ENCODE measurements at places on chromosomes 12 and 14.

GRCh38 chr14:51269634-51270033, 29.6 kb downstream of the TMX1 start:
- no peak for DNase-seq

DNA sequence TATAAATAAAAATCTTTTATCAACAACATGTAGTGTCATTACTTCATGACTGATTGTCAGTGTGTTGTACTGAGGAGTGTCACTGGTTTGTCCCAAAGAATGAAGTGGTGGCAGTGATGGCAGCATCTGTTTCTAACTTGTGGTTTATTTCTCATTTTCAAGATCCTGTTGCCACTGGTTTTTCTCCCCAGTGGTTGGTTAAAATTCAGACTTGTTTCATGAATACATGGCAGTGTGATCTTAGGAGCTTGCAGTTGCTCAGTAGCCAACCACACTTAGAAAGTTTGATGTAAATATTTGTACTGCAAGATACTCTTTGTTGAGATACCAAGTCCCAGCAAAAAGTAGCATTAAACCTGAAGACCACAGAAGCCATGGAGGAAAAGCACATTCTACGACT, 69.8 kb downstream of the PLEKHA5 start:
- no peak for DNase-seq

DNA sequence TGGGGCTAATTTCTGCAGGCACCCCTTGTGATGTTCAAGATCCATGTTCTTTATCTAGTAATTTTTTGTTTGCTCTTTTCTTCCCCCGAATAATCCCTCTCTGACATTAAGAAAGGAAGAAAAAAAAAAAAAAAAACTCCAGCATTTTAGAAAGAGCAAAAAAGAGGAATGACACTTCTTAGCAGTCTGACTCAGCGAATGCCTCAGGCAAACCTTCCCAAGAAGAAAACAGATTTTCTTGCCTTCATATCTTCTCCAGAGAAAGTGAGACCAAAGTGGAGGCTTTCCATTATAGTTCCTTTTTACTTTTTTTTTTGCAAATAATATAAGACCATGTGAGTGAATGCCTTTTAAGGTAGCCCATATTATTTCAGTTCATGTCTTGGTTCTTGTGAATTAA, 479.0 kb upstream of the SYT1 start:
- DNase-seq, result no peak

DNA sequence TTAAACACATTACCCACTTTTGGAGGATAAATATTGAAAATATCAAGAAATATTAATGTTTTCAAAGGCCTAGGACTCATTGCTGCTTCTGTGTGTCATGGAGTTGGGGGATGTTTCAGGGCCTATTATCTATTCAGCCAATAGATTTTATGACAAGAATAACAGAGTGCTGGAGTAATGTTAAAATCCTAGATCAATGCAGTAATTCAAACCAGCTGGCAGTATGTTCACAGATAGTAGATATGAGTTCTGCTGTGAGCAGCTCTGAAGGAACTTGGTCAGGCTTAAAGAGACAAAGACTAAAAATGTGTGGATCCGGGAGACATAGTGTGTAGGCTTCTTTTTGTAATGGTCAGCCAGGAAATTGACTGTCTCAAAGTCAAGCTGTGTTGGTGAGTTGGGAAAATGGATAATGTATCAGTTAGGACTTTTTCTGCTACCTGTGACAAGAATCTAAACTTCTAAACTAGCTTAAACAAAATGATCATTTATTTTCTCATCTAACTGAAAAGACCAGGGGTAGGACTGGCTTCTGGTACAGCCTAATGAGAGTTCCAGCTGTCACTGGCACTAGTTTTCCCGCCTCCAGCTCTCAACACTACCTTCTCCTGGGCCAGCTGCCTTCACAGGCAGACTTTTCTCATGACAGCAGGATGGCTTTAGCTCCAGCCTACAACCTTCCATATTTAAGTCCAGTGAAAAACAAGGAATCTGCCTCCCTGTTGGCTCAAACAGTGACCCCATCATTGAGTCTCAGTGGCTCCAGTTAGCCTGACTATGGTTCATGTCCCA, 16.3 kb upstream of the POLR3B start:
- no peak for DNase-seq

DNA sequence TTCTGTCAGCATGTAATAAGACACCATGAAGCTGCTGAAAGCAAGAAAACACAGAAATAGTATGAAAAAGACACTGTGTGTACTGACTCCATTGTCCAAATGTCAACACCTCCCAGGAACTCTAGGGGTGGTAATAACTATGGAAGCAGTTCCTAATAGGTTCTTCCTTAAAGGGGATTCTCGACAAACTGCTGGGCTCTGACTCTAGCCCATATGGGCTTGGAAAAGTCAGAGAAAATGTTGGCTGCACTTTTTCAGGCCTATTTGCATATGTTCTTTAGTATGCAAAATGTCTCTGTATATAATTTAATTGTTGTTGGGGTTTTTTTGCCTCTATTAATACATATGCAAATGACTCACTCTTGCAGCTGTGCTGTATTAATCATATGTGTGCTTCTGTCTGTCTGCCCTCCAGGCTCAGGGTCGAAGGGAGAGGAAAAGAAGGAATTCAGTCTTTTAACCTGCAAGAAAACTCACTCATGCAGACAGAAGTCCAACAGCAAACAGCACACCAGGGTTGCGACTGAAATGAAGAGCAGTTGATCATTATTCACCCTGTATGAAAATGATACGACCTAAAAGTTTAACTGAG, 317.6 kb downstream of the SOX5 start:
- DNase-seq, result peak; percentile 59

GRCh38 chr14:51666826-51667225, 15.1 kb downstream of the FRMD6 start:
- no peak for DNase-seq

DNA sequence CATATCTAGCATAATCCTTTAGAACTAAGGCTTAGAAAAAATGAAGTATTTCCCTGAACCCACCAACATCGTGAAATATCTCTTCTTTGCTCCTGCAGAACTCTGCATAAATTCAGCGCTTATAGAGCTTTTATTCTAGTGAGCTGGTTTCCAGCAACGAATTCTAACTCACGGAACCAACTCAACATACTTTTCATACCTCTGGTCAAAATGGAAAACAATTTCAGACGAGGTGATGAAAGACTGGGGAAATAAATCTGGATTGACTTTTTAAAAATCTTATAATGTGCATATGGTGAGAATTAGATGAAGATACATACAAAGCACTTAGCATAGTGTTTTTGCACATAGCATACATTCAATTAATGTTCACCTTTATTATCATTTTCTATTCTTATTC, 62.6 kb upstream of the BBS10 start:
- no peak for DNase-seq

DNA sequence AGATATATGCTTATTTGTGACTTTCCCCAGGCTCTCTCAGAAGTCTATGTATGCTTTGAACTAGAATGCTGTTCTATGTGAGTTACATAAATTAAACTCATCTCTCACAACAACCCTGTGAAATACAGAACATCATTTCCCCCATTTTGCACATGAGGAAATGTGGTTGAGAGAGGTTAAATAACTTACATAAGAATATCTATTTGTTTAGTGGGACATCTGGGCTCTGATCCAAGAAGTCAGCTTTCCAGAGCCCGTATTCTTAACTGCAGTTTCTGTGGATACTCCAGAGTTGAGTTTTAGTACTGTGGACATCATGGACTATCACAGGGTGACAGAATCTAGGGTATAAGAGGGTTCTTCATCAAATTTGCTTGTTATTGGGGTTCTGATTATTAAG, 242.5 kb upstream of the ARHGAP5 start:
- DNase-seq, result no peak

DNA sequence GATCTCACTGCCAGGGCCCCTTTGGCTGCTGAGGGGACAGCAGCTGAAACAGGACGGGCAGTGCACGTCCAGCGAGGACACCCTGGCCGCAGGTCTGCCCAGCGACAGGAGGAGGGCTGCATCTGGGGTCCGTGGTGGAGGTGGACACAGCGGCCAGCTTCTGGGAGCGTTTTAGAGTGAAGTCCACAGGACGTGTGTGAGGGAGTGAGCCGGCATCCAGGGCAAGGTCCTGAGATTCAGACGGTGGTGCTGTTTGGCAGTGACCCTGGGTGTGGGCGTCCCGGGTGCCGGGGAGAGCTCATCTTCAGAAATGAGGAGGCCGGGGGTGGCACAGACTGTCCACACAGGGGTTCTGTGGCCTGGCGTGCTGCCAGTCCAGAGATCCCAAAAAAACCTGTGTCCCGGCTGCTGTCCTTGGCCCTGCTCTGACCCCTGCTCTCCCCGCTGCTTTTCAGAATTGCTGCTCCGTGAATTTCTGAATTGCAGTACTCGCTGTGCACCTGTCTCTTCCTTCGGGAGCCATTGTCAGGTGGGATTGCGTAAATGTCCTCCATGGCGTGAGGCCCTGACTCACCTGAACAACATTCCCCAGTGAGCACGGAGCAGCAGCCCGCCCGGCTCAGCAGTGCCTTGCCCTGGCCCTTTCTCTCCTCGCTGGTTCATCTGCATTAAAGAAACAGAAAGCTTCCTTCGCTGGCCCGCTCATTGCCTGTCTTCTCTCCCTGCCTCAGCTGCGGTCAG, 183.5 kb upstream of the C14orf180 start:
- DNase-seq, result no peak

- DNase-seq, result no peak
Observed at GRCh38 chr14:55120571-55121495, 8.2 kb upstream of the LGALS3 start.

DNA sequence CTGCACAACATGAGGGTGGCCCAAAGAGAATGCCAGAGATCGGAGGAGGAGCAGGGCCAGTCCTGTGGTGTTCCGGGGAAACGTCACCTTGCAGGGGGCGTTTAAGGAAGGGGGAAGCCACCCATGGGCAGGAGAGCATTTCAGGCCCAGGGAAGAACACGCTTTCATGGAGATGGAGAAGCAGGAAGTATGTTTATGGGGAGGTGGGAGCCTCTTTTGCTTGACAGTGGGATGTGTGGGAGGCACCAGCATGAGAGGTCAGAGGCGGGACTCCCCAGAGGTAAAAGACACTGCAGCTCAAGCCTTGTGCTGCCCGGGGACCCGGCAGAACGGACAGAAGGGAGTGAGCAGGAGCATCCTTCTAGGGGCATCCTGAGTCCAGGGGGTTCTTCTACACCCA, 1.3 kb upstream of the LRTM2 start:
- DNase-seq, result no peak

DNA sequence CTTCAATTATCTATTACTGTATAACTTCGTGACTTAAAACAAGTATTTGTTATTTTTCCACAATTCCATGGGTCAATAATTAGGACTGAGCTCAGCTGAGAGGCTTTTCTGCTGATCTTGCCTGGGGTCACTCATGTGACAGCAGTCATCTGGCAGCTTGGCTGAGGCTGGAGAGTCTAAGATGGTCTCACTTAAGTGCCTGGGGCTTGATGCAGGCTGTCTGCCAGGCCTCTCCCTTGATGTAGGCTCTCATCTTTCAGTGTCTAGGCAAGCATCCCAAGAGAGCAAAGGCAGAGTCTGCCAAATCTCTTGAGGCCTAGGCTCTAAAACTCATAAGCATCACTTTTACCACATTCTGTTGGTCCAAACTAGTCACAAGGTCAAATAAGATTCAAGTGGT, 93.2 kb downstream of the NKX2-1 start:
- DNase-seq, result no peak

DNA sequence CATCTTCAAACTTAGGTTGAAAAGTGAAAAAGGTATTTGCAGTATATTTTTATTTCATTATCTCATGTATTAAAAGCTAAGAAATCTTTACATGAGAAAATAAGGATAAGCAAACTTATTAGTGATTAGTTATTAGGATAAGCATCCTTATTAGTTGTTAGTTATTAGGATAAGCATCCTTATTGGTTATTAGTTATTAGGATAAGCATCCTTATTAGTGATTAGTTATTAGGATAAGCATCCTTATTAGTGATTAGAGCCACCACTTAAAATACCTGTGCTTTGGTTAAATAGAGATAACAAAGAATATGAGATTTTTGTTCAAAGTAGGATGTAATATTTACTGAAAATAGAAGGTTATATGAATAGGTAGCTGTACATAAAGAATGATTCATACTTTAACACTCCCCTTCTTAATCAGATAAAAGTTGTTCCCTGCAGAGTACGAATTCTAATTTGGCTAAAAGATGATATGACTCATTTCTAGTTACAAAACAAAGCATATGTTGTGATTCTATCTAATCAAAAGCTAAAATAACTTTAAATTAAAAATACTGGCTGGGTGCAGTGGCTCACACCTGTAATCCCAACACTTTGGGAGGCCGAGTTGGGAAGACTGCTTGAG, 56.4 kb downstream of the KDM5A start:
- no peak for DNase-seq

- no peak for DNase-seq
Observed at GRCh38 chr14:105181549-105182295, 610 bp upstream of the NUDT14 start.

GRCh38 chr12:38547586-38547985, 231.0 kb downstream of the ALG10B start:
- no peak for DNase-seq

- DNase-seq, result peak; percentile 3
Observed at GRCh38 chr12:78406828-78407227, 457.7 kb upstream of the SYT1 start.

DNA sequence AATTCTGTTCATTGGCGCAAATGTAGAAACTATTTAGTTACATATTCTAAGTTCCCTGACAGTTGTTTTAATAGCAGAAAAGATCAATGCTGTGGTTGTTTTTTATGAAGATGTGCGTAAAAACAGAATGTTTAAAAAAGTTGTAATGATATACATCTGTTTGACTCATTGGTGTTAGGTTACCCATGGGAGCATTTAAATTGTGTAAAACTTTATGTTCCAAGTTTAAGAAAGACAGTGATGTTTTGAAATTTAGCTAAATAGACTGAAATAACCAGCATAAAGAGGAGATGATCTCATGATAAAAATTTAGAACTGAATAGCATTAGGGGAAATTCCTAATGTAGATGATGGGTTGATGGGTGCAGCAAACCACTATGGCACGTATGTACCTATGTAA, 3.6 kb downstream of the PELI2 start:
- no peak for DNase-seq

GRCh38 chr14:73895939-73896338, 9.3 kb downstream of the ZNF410 start:
- no peak for DNase-seq

GRCh38 chr12:6380141-6381121, 3.5 kb upstream of the LTBR start:
- no peak for DNase-seq

GRCh38 chr12:41274643-41275042, 86.5 kb downstream of the PDZRN4 start:
- no peak for DNase-seq

DNA sequence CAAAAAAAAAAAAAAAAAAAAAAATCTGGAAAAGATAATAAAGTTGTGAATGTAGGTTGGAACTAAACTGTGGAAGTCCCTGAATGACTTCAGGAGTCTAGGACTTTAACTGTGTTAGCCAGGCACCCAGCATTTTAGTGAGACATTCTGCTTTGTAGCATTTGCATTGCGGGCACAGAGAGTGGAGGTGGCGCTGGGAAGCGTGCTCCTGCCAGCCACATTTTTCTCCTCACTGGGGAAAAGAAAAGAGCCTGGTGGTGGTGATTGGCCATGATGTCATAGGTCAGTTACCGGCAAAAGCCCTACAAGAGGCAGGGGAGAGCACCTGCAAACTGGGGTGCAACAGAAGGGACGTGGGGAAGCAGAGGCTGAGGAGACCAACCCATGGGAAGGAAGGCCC, 9.7 kb upstream of the GAPDH start:
- DNase-seq, result no peak
